T-helper 2 cell treated with Interferon-gamma antibody and Interleukin-4, amounts not matched to agents 5 μg/mL and 100 μg/mL, for 36 hours (primary cell): ENCODE measurements at places on chromosomes 2 and 18.

- DNase-seq, result peak; percentile 28
Measured at GRCh38 chr2:170770008-170770605, at the start of gene ERICH2. Gene ERICH2 (plus strand): TSS chr2:170770378. CDS start chr2:170770682, 304 bp downstream.

DNA sequence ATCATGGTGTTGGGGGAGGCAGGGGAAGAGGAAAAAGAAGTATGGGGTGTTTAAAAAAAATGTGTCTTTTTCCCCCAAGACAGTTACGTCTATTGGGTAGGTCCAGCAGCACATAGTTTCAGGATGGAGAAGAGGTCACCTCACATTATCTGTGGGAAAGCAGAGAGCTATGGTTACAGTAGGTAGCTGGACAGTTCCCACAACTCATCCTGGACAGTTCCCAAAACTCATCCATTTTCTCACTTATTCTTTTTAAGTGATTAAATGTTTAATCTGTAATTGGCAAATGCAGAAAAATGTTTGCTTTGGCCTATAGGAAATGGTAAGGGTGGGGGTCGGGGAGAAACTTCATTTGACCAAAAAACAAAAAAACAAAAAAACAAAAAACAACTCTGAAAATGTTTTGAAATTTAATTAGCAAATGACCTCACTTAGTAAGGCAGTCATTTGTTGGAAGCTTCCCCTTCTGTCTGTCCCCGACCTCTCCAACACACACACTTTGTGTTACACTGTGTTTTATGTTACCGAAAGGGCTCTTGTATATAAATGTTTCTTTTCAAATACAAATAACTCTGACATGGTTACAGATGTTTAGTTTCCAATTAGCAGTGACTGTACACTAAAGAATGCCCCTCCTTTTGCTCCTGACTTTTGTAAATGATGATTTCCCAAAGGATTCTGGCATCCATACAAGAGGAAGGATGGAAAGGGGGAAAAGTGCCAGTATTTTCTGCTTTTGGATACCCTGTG, 173.3 kb upstream of the ZFP36L2 start:
- no peak for DNase-seq

- DNase-seq, result no peak
Measured at GRCh38 chr18:66638856-66639629, 35.2 kb upstream of the CDH19 start.

DNA sequence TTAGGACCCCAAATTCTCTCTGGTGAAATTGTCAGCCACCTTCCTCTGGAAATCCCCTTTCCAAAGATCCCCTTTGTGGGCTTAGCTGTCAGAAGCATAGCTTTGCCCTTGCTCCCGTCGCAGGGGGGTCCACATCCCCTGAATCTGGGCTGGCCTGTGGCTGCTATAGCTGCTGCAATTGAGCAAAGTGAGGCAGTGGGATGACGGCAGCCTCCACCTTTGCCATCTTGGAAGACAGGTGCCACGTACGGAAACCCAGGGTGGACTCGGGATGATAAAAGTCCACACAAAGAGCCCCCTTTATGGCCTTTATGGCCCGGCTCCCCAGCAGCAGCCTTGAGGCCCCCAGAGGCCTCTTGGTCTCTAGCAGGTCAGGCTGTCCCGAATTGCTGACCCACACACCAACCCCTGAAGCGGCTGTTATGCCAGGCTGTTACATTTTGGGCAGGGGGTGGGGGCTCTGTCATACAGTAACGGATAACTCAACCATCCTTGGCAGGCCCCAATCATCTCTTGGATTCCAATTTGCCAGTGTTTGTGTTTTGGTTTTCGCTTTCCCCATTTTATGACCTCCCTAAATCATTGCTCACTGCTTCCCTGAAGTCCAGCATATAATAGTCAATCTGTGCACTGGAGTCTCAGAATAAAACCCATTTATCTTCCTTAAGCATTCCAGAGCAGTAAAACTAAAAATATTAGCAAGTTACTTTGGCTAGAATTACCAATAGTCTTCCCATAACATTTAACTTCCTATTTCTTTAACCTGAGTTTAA, 33.2 kb upstream of the ID2 start:
- DNase-seq, result no peak

GRCh38 chr18:12595571-12596255, 62.2 kb downstream of the SPIRE1 start:
- no peak for DNase-seq

DNA sequence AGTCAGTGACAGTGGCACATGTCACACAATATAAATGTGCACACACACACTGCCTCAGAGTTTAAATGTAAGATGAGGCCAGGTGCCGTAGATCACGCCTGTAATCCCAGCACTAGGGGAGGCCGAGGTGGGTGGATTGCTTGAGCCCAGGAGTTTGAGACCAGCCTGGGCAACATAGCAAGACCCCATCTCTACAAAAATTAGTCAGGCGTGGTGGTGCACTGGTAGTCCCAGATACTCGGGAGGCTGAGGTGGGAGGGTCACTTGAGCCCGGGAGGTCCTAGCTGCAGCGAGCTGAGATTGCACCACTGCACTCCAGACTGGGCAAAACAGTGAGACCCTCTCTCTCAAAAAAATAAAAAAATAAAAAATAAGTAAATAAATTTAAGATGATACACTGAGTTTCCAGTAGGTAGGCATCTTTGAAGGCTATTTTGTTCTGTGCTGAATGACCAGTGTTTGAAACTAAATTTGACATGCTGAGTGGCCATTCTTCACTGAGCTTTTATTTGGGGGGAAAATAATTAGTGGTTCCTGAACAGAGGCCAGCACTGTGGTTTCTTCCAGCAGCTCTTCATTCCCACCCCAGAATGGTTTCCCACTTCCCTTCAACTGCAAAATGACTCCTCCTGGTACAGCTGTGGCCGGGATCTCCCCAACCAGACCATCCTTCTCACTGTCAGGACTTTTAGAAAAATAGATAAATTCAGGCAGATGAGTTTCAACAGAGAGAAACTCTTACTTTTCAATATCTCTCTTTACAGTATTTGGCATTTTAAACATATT, 44.9 kb downstream of the PSMG2 start:
- no peak for DNase-seq
